ENCODE measurements at places on chromosomes 12 and 14. TPM values are rescaled to one million over a fixed set of nuclear protein-coding genes. Genes with fewer than 3 reads are reported as not detected.

The KRT83 gene
- not detected for total RNA-seq

The GPR132 gene
- 0.10 TPM for total RNA-seq

The PDZRN4 gene
- not detected for total RNA-seq

The OAS1 gene
- total RNA-seq: 0.64 TPM

The ERO1A gene
- total RNA-seq: 118 TPM

The HOXC6 gene
- total RNA-seq: 3.1 TPM

Data from HCT116 (cell line).